ENCODE measurements at places on chromosomes 6 and 20. TPM values are rescaled to one million over a fixed set of nuclear protein-coding genes. Genes with fewer than 3 reads are reported as not detected.
A peak's percentile ranks its signal among the peaks of the same experiment; 100 is the strongest.

MUC21 gene
- total RNA-seq: not detected

DNA sequence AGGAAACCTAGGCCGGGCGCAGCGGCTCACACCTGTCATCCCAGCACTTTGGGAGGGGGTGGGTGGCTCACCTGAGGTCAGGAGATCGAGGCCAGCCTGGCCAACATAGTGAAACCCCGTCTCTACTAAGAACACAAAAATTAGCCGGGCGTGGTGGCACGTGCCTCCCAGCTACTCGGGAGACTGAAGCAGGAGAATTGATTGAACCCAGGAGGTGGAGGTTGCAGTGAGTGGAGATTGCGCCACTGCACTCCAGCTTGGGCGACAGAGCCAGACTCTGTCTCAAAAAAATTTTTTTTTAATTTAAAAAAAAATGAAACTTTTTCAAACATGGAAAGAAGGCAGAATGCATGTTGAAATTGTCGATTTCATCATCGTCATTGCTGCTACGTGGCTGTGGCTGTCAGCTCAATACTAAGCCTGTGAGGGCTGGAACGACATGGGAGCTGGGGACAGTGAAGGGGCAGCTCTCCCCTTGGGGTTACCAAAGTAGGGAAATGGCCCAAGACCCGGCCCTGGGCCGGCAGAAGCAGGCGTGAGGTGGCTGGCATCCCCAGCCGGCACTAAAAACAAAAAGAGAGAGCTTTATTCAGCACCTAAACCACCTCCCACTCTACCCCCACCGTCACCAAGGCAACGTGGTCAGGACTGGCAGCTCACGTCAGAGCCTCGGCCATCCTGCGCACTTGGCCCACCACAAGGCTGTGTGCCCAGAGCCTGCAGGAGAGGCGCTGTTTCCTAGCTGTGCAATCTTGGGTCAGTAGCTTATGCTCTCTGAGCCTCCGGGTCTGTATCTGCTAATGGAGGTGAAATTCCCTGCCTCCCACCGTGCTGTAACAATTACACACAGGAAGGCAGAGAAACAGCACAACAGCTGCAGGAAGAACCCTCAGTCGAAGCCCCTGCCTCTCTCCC, 30.8 kb downstream of the AGPAT4 start:
- DNase-seq: peak; percentile 41

DNA sequence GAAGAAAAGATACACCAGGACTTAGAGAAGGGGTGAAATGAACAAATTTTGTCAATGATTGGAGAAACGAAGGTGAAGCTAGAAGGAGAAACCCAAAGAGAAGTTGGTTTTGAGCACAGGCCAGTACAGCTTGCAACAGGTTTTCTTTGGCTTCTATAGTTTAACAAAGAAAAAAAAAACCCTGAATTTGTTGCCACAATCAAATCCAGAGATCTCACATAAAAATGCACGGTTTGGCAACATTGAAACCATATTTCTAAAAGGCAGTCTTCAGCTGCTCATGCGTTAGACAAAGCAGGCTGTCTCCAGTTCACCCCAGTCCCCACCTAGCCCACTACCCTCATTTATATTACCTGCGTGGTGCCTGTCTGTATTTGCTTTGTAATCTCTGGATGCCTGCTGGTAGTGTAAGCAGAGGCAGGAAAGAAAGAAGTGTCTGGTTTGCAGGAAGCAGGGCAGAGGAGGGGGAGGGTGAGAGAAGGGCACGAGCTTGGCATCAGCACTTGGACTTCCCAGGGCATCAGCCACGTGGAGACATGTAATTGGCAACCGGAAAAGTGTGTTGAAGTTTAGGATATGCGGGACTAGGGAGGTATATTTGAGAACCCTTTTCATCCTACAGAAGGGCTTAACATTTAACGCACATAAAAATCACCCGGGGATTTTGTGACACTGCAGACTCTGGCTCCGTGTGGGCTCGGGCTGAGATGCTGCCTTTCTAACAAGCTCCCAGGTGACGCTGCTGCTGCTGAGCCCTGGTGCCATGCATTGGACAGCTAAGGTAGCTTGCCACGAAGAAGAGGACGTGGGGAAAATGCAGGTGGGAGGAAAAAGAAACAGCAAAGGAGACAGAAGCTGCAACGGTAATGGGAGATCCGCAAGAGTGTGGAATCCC, 14.4 kb downstream of the PFDN4 start:
- DNase-seq: no peak

ADGRG6 gene
- 15.3 TPM for total RNA-seq

PNISR gene
- total RNA-seq: 43.5 TPM

GRCh38 chr6:142985281-142985680, 40.3 kb upstream of the HIVEP2 start:
- no peak for DNase-seq

DNA sequence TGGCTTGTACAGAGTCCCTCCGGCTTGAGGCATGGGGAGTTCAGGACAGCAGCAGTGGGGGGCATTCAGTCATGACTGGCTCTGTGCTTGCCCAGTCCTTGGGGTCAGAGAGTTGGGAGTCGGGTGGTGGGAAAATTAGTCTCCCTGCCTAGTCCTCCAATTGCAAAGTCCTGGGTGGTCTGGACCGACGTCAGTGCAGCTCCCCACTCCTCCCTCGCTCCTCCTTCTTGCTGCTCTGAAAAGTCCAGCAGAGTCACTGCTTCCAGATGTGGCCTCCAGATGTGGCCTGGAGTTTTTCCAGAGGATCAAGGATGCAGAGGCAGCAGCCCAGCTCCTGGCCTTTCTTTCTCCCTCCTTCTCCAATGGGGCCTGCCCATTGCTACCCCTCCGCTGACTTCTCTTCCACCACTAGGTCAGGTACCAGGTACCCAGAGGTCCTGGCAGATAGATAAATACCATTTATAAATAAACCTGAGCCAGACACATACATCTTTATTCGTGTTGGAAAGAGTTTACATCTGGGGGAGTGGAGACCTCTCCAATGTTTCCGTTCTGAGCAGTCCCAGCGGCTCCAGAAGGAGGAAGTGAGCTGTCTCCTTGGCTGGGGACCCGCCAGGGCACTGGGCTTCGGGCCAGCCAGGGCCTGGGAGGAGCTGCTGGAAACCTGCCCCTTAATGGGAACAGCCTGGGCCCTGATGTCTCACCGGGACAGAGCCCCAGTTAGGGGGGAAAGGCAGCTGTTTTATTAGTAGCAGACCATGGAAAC, 49.0 kb upstream of the RNF24 start:
- DNase-seq: peak; percentile 95

DNA sequence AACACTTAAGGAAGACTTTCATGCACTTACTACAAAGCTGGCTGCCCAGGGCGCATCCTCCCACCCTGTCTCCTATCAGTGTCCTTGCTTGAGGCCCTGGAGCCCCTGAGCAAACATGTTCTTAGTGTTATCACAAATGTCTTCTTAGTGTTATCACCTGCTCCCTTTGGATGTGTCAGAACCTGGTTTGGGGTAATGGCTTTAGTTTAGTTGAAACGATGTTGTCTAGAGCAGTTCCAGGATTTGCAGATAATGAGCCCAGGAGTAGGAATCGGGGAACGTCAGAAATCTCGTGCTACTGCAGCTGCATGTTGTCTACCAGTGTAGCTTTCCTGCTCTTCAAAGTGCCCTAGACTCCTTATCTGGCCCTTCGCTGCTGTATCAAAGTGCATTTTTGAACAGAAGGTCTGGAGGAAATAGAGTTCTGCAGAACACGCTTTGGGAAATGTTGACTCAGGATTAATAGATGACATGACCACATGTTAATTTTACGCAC, 69.6 kb downstream of the PHACTR2 start:
- no peak for DNase-seq

- DNase-seq: peak; percentile 82
These were observed 2.4 kb downstream of the MYBL2 start for GRCh38 chr20:43669332-43669731.

GRCh38 chr6:105785066-105785811, 300.9 kb upstream of the PRDM1 start:
- DNase-seq: no peak

GABRR1 gene
- total RNA-seq: not detected

SLC32A1 gene
- total RNA-seq: not detected

GRCh38 chr6:166499350-166500163, 86.9 kb downstream of the RAMACL start:
- DNase-seq: no peak

DNA sequence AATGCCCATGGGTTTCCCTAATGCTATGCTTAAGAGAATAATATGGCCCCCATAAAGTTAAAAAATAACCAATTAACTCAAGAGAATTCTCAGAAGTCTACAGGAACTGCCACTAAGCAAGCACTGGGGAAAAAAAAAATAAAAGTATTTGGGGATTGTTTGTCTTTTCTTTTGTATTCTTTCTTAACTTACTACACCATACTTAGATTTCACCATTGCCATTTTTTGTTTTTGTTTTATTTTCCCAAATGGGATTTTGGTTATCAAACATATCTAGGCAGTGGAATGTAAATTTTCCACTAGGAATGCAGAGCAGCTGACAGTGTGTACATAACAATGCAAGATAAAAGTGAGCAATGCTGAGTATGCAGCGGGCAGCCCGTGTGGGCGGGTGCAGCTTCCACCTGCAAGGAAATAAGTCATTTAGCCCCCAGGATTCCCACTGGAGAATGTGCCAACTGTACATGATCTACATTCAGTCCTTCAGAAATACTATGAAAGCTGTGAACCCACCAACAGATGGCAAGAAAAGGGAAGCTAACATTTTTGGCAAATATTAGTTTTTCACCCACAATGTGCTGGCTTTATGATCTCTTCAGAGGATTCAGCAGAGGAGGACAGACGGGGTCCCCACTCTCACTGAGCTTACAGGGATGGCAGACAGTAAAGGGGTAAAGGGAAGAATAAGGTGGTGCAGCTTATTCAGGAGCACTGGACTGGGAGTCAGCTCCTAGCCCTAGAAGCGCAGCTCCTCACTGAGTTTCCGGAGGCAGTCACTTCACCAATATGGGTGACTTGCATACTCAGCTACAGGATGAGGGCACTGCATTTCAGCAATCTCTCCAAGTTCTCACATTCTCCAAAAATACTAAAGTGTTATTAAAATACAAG, 44.4 kb downstream of the DCDC2 start:
- DNase-seq: peak; percentile 91

DNA sequence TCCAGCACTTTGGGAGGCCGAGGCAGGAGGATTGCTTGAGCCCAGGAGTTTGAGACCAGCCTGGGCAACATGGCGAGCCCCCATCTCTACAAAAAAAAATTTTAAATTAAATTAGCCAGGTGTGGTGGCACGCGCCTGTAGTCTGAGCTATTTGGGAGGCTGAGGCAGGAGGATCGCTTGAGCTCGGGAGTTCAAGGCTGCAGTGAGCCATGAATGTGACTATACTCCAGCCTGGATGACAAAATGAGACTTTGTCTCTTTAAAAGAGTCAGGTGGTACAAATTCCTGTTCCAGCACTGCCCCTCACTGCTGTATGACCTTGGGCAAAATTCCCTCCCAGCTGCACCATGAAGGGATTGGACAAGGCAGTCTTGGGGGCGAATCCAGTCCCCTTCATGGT, 28.5 kb downstream of the AHCY start:
- no peak for DNase-seq

- peak; percentile 83 for DNase-seq
These were observed 180.4 kb downstream of the SASH1 start for GRCh38 chr6:148523048-148523447.

GRCh38 chr6:166267526-166267925, 40.7 kb downstream of the PRR18 start:
- DNase-seq: no peak

NEU1 gene
- 46.6 TPM for total RNA-seq

DNA sequence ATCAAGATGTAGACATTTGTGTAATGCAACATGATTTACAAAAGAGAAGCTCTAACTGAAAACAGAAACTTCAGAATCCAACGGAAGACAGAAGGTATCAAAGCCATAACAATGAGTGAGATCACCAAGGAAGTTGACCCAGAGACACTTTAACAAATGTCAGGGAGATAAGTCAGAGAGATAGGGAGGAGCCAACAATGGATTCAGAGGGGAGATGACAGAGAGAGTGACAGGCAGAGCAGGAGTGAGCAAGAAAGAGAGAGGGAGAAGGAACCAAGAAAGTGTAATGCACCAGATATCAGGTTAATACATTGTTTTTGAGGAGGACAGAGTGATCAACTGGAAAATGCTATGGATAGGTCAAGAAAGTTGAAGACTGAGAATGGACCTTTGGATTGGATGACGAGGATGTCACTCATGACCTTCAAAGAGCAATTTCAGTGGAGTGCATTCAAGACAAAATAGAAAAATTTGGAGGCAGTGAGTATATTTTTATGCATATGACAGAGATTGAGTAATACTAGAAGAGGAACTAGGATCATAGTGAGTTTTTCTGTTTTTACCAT, 86.6 kb downstream of the TRDN start:
- DNase-seq: no peak

DNA sequence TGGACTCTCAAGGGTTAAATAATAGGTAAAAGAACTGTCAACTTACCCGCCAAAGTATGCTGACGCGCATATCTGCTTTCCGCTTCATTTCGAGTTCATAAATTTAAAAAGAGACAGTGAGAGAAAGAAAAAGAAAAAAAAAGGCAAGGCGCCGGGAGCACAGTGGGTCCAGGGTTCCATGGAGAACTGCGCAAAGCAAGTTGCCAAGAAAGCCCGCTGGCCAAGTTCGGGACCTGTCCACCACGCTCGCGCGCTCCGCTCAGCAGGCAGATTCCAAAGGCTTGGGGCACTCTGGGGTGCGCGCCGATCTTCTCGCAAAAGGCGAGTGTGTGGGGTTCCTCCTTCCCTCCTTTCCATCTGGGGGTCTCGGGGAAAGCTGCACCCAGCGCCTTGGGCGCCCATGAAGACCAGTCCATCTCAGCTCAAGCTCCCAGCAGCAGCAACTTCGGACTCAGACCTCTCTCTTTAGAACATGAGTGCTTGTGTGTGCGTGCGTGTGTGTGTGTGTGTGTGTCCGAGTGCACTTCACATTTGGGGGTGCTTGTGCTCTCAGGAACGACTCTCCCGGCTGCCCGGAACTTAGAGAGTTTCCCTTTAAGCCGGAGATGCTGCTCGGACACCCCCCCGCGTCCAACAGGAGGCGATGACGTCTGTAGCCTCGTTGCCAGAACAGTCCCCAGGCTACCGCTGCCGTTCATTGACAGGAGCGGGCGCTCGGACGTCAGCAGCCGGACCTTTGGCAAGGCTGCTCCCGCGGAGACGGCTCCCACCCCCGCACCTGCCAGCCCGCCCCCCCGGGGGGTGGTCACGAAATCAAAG, 180.0 kb downstream of the TBXT start:
- DNase-seq: no peak

GPX6 gene
- total RNA-seq: not detected

DNA sequence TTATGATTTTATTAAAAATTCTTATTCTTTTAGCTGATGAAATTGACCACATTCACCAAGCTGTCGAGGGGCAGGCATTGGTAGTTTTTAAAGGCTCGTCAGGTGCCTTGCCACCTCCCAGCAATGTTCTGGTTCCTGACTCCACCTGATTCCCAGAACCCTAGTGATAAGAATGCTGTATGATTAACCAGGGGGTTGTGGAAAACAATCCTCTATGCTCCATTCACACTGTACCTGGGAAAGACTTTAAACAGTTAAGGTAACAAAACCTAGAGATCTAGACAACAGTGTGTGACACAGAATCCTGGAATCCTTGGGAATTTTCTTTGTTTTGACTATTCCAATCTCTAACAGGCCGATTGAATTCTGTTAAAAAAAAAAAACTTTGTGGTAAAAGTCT, 165.7 kb upstream of the OLIG3 start:
- no peak for DNase-seq

GRCh38 chr6:45619211-45619760, 241.6 kb upstream of the SUPT3H start:
- peak; percentile 78 for DNase-seq

All from Daoy (cell line).